Anterior cingulate cortex (tissue), 58 donors: ENCODE measurements at places on chromosomes 16 and 17.

- DNase-seq: no peak
Measured at GRCh38 chr16:86791287-86792035, 213.1 kb downstream of the FOXL1 start.

- no peak for DNase-seq
Measured at GRCh38 chr16:74033441-74033995, 263.1 kb upstream of the PSMD7 start.

DNA sequence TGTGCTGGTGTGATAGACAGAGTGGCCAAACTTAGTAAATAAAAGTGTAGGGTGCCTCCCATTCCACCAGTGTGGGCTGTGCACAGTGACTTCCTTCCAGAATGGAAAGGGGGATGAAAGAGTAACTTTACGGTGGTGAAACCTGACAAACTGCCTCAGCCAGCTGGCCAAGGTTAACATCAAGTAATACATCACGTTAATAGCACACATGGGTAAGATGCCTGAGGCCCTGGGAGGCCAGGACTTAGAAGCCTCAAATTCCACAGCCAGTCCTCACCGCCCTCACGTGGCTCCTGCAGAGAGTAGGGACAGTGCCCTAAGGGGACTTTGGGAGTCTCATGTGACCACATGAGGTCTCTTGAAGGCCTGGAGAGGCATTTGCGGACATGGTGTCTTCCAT lies 14.1 kb downstream of the RMI2 start:
- no peak for DNase-seq

- DNase-seq: no peak
Measured at GRCh38 chr16:12677502-12677901, 126.2 kb downstream of the CPPED1 start.

DNA sequence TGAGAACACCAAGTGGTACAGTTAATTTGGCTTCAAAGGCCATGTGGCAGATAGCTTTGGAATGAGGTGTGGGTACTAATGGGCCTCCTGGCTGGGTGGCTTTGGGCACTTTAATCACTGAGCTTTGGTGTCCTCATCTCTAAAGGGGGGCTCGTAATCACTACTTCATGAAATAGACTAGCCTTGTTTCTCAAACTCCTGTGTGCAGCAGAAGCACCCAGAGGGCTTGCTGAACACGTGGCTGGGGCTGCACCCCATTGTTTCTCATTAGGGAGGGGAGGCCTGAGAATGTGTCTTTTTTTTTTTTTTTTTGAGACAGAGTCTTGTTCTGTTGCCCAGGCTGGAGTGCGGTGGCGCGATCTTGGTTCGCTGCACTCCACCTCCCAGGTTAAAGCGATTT lies 5.8 kb downstream of the EPN2 start:
- DNase-seq: no peak

GRCh38 chr16:27330542-27330941 lies 16.8 kb downstream of the IL4R start:
- DNase-seq: no peak

GRCh38 chr16:85152414-85153030 lies 40.2 kb upstream of the CIBAR2 start:
- DNase-seq: no peak

DNA sequence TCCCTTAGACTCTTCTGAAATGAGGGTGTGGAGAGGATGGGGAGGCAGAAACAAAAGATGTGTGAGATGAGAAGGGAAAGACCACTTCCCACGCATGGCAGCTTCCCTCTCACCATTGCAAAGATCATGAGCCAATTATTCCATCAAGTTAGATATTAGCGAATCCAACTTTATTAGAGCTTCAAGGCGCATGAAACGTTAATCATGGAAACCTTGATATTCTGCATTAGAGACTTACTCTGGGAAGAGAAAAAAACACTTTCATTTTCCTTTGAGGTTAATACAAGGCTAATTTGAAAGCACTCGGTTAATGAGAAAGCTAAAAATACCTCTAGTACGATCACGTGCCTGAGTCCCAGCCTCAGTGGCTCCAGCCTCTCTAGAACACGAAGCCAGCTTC lies 220.6 kb upstream of the RPL38 start:
- DNase-seq: no peak

DNA sequence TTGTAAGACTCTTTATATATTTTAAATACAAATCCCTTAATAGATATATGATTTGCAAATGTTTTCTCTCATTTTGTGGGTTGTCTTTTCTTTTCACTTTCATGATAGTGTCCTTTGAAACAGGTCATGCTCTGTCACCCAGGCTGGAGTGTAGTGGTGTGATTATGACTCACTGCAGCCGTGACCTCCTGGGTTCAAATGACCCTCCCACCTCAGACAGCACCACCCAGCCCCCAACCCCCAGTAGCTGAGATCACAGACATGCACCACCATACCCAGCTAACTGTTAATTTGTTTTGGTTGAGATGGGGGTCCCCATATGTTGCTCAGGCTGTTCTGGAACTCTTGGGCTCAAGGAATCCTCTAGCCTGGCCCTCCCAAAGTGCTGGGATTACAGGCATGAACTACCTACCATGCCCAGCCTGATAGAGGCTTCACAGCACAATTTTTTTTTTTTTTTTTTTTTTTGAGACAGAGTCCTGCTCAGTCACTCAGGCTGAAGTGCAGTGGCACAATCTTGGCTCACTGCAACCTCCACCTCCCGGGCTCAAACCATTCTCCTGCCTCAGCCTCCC lies 18.5 kb upstream of the TMIGD1 start:
- no peak for DNase-seq

GRCh38 chr17:78526231-78527025 lies 50.8 kb downstream of the DNAH17 start:
- no peak for DNase-seq

DNA sequence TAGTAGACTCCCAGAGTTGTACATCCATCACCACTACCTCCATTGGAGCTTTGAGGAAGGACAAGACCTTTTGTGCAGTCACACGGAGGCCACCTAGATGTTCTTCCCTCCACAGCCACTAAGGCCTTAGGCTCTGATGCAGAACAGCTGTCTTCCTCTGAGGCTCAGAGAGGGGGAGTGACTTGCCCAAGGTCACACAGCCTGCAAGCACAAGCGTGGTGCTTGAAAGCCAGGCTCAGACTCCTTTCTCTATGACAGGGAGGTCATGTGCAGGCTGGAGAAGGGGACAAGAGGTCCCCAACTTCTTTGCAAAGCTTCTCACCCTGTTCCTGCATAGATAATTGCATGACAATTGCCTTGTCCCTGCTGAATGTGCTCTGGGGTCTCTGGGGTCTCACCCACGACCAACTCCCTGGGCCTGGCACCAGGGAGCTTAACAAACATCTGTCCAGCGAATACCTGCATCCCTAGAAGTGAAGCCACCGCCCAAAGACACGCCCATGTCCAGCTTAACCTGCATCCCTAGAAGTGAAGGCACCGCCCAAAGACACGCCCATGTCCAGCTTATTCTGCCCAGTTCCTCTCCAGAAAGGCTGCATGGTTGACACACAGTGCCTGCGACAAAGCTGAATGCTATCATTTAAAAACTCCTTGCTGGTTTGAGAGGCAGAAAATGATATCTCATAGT lies 12.7 kb downstream of the SCGB1C2 start:
- DNase-seq: no peak

DNA sequence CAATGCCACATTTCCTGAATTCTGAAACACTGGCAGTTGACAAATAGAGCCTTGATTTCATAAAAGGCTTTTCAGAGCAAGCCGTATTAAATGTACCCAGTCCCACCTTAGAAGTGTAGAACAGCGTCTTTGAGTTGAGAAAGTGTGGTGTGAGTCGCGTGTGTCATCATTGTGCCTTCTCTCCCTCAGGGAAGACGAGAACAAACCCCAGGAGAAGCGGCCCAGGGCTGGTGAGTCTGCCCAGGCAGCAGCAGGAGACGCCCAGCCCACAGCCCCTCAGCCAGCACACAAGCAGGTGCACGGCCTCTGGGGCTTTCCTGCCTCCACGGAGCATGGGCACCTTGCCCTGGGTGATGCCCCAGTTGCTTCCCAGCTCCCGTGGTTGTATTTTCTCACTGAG lies 34.0 kb downstream of the CIBAR2 start:
- DNase-seq: no peak

GRCh38 chr16:4332623-4333307 lies 16.9 kb downstream of the GLIS2 start:
- DNase-seq: no peak

DNA sequence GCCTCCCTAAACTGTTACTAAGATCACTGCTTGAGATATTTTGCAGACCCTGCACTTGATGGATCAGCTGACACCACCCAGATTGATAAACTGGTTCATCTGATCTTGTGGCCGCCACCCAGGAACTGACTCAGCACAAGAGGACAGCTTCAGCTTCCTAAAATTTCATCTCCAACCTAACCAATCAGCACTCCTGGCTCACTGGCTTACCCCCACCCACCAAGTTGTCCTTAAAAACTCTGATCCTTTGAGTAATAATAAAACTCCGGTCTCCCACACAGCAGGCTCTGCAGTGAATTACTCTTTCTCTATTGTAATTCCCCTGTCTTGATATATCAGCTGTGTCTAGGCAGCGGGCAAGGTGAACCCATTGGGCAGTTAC lies 174.8 kb downstream of the UTP18 start:
- DNase-seq: no peak

DNA sequence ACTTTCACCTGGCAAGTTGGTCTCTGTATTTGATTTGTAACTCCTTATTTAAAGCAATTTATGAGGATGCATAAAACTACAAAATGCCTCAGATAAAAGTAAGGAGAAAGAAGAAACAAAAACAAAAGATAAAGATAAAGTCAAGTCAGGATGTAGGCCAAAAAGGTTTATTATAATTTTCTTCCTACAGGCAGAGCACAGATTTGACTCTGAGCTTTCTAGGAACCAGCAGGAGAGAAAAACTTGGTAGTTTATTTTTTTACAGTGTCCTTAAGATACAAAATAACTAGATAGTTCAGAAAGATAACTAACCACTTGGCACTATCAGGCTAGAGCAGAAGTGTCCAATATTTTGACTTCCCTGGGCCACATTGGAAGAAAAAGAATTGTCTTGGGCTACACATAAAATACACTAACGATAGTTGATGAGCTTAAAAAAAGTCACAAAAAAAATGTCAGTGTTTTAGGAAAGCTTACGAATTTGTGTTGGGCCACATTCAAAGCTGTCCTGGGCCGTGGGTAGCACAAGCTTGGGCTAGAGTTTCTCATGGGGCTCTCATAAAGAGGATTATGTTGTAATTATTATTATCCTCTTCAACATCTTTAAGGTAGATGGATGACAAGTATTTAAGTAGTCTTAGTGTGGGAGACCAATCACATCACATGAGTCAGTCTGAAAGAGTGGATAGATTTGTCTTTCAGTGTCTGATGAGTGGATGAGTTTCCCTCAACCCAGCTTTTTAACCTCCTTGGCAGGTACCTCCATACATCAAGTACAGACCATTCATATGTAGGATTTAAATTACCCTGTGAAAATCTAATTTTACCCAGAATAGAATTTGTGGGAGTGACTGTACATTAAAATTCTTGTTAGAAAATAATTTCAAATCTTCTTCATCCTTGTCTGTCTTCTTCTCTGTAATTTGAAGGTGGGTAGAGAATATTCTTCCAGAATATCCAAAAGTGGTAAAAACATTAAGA lies 17.0 kb downstream of the PAFAH1B1 start:
- no peak for DNase-seq

GRCh38 chr17:68198931-68199836 lies 48.7 kb upstream of the AMZ2 start:
- DNase-seq: no peak

- no peak for DNase-seq
Measured at GRCh38 chr17:39305978-39306377, 80.2 kb upstream of the STAC2 start.

DNA sequence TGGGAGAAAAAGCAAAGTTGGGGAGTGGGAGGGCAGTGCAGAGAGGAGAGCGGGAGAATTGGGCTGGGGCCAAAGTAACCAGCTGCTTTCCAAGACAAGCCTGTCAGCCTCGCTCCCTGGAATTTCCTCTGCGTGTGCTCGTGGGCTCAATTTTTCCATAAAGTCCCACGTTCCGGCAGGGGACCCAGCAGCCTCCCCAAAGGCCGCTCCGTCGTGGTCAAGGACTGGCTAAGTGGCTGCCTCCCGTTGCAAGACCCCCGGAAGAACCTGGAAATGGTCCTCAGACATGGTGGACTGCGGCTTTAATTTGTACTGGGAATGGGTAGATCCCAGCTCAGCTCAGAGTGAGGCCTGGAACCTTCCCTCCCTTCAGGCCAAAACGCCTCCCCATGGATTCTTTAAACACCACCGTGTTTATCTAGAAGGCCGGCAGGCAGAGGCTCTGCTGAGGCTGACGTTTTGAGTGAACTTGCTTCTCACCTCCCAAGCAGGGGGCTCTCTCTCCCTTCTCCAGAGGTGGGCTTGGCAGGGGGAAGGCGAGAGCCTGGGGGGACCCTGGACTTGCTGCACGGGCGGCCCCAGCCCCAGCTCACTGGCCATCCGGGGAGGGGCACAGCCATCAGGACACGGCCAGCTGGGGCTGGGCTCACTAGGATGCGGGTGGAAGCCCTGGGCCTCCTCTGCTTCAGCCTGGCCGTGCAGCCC lies 190.0 kb downstream of the C16orf95 start:
- DNase-seq: no peak

DNA sequence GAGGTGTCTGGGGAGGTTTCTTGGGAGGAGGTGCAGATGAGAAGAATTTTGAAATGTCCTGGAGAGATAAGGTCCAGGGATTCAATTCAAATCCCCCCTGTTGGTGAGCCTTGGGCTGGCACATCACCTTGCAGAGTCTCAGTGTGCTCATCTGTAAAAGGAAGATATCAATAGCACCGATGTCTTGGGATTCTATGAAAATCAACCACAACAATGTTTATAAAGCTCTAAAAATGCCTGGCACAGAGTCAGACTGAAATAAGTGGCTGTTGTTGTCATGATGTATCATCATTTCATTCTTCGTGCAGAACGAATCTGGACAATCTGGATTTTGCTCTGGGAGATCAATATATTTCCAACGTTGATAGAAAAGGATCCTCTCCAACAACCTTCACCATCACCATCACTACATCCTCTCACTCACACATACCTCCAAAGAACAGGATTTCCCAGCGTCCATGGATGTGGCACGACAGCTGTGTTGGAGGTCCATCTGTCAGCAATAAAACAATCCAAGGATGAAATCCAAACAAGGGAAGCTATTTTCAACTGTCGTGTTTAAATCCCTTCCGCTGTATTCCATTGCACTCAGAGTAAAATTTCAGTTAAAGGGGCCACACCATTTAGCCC lies 393.7 kb upstream of the DYNLRB2 start:
- DNase-seq: no peak

- peak; percentile 53 for DNase-seq
Measured at GRCh38 chr16:19118938-19119431, 5.2 kb downstream of the ITPRIPL2 start.
